ENCODE measurements at places on chromosomes 16 and 17.

DNA sequence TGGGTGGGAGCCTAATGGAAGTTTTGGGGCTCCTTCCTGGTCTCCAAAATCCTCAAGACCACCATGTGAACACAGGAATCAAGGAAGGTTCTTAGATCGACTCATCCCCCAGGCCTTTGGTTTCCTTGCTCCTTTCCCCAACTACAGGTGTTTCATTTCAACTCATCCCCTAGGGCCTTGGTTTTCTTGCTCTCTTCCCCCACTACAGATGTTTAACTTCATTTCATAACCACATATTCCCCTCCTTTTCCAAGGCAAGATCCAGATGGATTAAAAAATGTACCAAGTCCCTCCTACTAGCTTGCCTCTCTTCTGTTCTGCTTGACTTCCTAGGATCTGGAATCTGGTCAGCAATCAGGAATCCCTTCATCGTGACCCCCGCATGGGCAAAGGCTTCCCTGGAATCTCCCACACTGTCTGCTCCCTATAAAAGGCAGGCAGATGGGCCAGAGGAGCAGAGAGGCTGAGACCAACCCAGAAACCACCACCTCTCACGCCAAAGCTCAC, at the start of gene CCL11:
TSS of gene CCL11 (plus strand) at position 457 of the 507 bp plus-strand sequence. CDS start 67 bp downstream, outside the sequence.
- no peak for DNase-seq

- no peak for DNase-seq
These were observed 10.6 kb upstream of the MFAP4 start for GRCh38 chr17:19397556-19398041.

GRCh38 chr17:27817731-27818130, 17.4 kb upstream of the NOS2 start:
- no peak for DNase-seq

DNA sequence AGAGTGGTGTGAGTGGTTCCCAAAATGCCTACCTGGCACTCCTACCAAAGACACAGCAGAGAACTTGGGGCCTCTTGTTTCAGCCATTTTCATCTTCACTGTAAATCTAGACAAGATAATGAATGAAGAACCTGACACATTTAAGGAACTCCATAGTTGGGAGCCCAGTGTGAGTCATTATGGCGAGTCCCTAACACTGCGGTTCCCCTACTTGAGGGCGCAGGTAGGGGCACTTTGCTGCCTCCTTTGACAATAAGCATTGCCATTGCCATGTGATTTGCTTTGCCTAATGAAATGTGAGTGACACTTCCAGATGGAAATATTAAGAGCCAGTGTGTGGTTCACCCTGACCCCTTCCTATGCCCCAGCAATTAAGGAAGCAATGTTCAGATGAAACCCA, 517.6 kb downstream of the MAF start:
- no peak for DNase-seq

DNA sequence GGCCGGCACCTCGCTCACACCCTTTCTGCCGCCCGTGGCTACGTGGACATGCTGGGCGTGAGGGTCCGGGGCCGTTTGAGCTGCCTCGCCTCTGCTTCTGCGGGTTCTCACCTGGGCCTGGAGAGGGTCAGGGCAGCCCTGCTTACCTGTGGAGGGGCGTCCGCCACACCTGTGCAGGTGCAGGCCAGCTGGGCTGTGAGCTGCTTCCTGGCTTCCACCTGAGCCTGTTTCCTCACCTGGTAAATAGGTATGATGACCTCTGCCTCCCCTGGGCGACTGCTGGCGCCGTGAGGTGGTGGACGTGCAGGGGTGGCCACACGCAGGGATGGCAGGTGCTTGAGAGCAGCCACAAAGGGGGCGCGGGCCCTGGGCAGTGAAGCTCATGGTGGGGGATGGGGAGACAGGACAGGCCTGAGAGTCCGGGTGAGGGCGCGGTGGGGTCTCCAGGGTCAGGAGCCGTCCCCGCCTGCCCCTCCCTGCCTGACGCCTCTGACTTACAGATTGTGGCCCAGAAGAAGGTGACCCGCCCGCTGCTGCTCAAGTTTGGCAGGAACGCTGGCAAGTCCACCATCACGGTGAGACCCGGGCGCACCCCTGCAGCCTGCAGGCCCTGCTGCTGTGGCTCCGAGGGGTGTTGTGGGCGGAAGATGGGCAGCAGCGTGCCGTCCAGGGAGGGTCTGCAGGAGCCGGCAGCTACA, 7.8 kb downstream of the CPNE7 start:
- DNase-seq: no peak

DNA sequence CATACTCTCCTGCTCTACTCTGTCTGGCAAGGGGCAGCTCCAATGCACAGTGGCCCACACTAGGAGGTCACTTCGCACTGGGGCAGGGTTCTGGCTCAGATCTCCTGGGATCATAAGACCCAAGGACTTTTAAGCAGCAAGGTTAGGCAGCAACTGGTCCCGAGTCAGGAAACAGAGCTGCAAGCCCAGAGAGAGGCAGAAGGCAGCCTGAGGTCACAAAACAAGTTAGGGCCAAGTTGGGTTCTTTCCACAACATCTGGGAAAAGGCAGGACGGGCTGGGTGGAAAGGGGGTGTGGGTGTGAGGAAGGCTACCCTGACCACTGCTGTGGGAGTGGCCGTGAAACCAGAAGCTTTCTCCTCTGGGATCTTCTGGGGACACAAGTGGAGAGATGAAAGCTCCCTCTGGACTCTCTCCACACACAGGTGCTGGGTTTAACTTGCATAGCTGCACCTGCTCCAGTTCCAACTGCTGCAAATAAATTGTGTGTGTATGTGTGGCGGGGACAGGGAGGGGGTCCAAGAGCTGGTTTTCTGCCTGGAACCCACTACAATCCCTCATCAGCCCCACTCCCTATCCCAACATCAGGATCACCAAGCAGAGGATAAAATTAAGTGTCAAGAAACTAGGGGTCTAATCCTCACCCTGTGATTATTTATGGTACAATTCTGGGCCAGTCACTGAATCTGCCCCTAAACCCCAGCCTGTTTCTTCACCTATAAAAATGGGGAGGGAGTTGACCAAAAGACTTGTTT, 8.0 kb upstream of the TSPOAP1 start:
- no peak for DNase-seq

GRCh38 chr16:47477679-47478078, 16.5 kb downstream of the PHKB start:
- DNase-seq: no peak

DNA sequence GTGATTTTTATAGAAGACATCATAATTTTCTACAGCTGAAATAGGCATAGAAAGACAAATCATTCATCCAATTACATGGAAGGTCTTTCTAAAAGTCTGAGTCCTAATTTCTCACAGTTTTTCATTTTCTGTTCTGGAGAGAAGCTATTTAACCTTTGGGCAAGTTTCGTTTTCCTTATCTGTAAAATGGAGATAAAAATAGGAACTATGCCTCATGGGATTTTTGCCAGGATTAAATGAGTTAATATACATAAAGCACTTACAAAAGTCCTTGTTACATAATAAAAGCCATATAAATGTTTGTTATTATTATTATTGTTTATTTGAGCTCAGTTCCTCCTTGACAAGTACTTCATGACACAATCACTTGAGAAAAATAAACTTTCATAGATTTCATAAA, 121.4 kb downstream of the SKAP1 start:
- no peak for DNase-seq

GRCh38 chr17:58019521-58019920, 12.5 kb upstream of the SRSF1 start:
- no peak for DNase-seq

- no peak for DNase-seq
These were observed 47.7 kb downstream of the CMIP start for GRCh38 chr16:81492311-81492761.

- DNase-seq: peak; percentile 68
These were observed 10.7 kb downstream of the HPR start for GRCh38 chr16:72073560-72074230.

DNA sequence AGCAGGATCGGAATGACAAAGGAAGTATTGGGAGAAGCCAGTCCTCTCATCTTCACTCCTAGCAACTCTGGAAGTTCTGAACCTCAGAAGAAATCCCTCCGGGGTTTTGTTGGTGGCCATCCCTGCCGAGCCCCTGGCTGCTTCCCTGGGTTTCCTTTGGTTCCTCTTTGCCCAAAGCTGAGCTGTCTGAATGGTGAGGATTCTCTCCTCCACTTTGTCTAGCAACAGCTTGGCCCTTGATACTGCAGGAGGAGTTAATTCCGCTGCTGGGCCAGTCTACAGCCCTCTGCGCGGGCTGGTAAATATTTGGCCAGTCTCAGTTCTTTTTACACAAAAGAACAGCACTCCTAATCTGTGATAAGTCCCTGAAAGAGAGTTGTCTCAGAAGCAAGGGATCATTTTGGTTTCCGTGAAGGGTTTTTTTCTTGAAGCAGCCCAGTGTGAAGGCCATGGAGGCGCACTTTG, 170.9 kb downstream of the RAB11FIP4 start:
- no peak for DNase-seq

GRCh38 chr17:72775237-72775636, 317.3 kb downstream of the SLC39A11 start:
- DNase-seq: no peak

- no peak for DNase-seq
These were observed 270.2 kb upstream of the CPHXL start for GRCh38 chr16:75996491-75996890.

- no peak for DNase-seq
These were observed 207.0 kb downstream of the MSI2 start for GRCh38 chr17:57463103-57463885.

DNA sequence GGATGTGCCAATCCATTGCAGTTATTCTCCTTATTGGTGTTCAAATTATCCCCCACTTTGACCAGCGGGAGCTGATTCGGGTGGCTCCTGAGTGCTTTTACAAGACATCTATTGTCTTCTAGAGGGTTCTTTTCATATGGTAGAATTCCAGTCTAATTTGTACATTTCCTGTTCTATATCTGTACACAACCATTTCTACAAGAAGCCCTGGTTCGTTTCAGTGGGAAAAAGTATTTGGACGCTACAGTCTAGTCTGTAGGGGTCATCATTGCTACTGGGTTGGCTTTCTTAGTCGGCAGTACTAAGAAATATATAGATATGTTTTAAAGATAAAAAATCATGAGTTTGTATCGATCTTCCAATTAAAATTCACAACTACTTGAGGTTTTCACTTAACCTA, 262.6 kb downstream of the MAP2K6 start:
- no peak for DNase-seq

- no peak for DNase-seq
These were observed 4.1 kb downstream of the BICDL2 start for GRCh38 chr16:3032624-3033023.

DNA sequence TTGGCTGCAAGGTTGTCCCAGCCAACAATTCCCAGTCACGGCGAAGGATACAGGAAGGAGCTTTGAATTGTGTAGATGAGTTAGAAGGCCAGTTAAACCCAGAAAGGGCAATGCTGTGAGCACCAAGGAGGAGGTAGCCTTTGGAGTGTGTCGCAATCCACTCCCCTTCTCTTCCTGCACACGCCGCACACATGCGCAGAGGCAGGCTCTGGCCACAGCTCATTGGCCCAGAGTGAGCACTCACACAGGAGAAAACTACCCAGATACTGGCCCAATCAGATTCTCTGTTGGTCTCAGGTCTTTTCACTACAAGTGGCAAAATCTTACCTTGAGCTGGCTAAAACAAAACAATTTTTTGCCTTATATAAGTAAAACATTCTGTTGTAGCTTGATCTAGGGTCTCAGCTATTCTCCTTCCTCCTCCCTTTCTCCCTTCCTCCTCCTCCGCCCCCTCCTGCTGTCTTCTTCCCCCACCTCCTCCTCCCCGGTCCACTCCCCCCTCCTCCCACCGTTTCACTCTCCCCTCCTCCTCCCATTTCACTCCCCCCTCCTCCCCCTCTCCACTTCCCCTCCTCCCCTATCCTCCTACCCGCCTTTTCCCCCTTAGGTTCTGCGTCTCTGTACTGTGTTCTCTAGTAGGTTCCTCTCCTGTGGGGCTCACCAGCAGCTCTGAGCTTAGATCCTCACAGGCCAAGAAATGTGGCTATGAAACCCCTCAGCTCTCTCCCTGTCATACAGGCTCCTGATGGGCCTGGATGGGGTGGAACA, 344.9 kb downstream of the CPPED1 start:
- DNase-seq: no peak

GRCh38 chr17:48678141-48678971, 44.0 kb downstream of the PRAC1 start:
- peak; percentile 14 for DNase-seq

GRCh38 chr17:48627118-48627597, 1.0 kb upstream of the HOXB9 start:
- DNase-seq: no peak

DNA sequence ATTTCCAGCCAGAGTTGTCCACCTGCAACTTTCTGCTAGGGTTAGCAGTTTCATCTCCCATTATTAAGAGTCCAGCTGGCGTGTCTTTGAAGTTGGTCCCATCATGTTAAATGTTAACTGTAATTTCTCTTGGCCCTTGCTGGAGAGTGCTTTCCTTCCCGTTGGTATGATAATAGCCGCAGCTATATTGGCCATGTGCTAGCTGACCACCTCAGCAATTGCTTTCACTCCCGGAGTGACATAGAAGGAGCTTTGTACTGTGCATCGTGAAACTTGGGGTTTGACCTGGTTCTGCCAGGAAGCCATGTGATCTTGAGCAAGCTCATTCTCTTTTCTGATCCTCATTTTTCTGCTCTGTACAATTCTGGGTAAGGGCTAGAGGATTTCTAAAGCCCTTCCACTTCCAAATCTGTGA, 81.0 kb upstream of the TBX2 start:
- no peak for DNase-seq

DNA sequence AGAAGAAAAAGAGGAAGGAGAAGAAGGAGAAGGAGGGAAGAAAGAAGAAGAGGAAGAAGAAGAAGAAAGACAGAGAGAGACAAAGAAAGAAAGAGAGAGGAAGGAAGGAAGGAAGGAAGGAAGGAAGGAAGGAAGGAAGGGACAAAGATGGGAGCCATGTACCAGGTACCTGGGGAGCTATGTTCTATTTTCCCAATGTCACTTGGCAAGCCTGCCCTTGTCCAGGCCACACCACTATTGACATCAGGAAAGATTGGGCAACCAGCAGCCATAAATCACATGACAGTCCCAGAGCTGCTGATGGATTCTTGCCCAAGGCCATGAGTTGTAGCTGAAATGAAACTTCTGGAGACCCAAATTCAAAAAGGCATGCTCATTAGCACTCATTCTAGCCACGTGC, 2.7 kb upstream of the CES1 start:
- DNase-seq: no peak

- DNase-seq: no peak
These were observed 70.7 kb downstream of the WSCD1 start for GRCh38 chr17:6140728-6141330.

All from C1 segment of cervical spinal cord (tissue), 14 donors.